ENCODE measurements at places on chromosomes 6 and 20.

- no peak for DNase-seq
Observed at GRCh38 chr6:30778001-30778635, 33.8 kb upstream of the IER3 start.

DNA sequence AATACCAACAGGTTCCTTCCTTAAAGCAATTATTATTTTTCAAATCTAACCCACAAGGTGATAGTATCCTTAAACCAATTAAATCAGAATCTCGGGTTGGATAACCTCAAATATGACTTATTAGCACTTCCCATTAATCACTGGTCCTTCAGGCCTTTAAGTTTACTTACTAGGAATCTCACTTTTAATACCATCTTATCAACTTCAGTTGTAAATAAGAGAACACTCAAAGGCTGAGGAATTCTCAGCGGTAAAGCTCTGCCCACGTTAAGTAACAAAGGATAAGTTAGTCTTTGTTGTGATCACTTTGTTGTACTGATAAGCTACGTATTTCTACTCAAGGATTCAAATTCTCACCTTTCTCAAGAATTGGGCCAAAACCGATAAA is 82.0 kb downstream of the OR2B2 start:
- no peak for DNase-seq

DNA sequence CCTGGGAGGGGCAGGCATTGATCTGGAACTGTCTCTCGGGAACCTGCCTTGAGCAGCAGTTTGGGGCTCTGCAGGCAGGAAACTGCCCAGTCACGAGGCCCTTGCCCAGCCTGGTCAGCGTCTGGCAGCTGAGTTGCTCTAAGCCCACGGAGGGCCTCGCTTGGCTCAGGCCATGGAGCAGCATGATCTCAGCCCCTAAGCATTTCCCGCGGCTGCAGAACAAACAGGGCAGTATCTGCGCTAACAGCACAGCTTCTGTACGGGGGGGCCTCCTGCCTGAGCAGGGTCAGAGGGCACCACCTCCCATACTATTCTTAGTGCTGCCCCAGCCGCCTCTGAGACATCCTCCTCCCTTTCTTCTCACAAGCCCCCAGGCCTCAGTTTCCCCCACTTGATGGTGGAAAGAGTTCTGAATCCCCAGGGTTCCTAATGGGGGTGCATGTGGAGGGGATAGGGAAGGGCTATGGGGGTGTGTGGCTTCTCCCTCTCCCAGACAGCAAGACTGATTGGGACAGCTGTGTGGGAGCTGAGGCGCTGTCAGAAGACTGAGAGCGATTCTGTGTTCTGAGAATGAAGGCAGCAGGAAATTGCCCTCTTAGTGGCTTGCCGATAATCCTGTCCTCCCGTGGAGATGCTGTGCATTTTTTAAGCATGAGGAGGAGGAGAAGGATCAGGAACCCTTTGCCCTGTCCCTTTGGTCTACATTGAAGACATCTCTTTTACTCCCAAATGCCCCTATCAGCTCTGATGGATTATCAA is 46.4 kb downstream of the MOCS1 start:
- no peak for DNase-seq

DNA sequence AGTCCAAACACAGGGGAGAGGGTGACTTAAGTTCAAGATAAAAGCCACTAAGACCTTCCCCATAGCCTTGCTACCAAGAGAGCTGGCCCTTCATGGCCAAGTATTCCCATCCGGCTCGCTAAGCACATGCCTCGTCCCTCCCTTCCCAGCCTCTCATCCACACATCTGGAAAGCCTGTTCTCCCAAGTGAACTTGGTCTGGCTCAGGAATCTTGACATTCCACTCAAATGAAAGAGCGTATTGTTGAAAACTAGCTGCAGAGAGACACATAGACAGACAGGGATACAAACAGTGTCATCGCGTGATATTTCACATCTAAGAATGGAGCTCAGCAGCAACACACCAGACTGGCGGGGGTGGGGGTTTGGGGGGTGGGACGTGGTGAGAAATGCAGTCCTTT is 182.8 kb upstream of the FOXQ1 start:
- no peak for DNase-seq

- DNase-seq, result no peak
Observed at GRCh38 chr6:46338131-46338530, 153.1 kb downstream of the RCAN2 start.

GRCh38 chr20:47727909-47728361 is 57.3 kb downstream of the SULF2 start:
- no peak for DNase-seq

GRCh38 chr20:46108435-46108841 is 9.7 kb upstream of the CD40 start:
- no peak for DNase-seq

DNA sequence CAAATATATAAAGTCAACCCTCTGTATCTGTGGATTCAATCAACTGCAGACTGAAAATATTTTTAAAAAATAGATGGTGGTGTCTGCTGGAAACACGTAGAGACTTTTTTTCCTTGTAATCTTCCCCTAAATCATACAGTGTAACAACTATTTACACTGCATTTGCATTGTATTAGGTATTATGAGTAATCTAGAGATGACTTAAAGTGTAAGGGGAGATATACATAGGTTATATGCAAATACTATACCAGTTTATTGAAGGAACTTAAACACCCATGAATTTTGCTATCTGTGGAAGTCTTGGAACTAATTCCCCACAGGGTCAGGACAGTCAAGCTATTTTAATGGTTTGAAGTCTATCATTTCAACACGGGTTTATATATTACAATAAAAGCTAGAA is 10.2 kb downstream of the HDAC2 start:
- no peak for DNase-seq

DNA sequence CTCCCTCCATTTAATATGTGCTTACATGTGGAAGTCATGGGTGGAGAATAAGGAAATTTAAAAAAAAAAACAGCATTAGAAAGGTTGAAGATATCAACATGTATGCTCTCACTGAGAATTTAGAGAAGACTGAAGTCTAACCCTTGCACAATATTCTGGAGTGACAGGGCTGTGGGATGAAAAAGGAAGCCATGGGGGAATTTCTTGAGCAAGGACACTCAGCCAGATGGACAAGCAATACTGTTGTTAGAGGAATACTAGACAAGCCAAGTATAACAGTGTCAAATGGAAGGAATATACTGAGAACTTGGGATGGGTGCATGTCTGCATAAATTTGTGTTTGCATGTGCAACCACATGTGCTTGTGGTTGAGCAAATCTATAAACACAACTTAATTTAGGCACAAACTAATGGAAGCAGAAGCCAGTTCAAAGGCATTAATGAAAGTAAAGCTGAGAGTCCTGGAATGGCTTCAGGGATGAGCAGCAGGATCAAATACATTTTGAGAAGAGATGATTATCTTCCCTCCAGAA is 119.7 kb downstream of the ADGRB3 start:
- DNase-seq, result no peak

DNA sequence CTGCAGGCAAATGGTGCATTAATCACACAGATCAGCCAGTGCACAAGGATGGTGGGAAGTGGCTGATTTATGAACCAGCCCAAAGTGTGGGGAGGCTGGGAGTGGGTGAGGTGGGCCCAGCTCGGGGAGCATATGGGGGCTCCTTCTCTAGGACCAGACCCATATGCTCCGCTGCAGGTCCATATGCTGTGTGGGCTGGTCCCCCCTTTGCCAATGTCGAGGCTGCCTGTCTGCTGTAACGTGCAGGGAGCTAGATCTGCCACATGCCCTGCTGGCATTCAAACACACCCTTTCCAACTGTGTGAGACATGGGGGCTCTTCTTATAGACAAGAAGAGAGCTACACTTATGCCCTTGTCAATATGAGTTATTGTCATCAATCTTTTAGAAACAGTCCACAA is 566.3 kb downstream of the DHX35 start:
- no peak for DNase-seq

GRCh38 chr6:34566830-34567546 is 10.9 kb upstream of the SPDEF start:
- no peak for DNase-seq

GRCh38 chr6:167341038-167341583 is 16.2 kb downstream of the TTLL2 start:
- DNase-seq, result no peak

GRCh38 chr6:138769102-138769676 is 4.4 kb upstream of the CCDC28A start:
- DNase-seq, result no peak

DNA sequence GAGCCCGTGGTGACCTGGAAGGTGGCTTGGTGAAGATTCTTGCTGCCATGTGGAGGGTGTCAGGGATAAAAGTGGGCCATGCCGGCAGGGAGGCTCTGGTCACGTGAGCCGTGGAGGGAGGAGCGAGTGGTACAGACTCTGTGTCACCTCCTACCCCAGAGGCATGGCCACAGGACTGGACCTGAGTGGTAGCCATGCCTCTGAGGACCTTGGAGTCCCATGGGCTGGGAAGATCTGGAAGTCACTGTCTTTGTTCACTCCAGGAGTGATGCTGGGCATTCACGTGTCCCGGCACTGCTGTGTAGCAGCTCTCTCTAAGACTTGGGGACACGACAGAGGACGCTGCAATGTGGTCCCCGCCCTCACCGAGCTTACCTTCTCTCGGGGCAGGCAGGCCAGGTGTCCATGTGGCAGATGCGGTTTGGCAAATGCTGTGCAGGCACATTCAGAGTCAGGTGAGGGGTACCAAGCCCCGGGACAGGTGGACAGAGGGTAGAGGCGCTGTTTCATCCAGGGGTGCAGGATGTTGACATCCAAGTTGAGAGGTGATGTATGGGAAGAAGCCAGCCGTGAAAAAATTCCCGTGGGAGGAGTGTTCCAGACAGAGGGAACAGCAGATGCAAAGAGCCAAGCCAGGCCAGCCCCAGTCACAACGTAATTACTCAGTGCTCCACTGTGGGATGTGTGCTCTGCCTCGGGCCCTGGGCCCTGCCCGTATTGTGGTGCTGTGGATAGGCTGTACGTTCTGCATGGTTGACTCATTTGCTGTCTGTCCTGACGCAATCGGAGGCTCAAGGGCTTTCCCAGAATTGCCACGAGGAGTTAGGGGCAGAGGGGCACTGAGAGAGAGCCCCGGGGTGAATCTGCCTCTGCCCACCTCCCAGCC is 307.8 kb downstream of the TAF4 start:
- no peak for DNase-seq

GRCh38 chr6:129516787-129517186 is 193.2 kb downstream of the ARHGAP18 start:
- DNase-seq, result no peak

DNA sequence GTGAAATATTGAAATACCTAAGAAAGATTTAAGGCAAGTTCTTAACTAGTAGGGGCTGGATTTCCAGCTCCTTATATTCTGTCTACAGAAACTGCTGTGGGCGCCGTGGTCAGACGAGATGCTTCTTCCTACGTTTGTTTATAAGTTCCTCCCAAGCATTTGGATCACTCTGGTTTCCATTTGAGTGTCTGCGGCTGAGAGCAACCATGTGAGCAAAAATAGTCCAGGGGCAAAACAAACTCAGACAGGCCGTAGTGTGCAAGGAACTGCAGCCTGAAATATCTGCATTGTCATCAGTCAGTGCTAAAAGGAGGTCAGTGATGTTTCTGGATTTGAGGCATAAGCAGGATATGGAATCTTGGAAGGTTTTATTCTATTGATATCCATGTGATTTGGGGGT is 485.9 kb upstream of the JAG1 start:
- no peak for DNase-seq

DNA sequence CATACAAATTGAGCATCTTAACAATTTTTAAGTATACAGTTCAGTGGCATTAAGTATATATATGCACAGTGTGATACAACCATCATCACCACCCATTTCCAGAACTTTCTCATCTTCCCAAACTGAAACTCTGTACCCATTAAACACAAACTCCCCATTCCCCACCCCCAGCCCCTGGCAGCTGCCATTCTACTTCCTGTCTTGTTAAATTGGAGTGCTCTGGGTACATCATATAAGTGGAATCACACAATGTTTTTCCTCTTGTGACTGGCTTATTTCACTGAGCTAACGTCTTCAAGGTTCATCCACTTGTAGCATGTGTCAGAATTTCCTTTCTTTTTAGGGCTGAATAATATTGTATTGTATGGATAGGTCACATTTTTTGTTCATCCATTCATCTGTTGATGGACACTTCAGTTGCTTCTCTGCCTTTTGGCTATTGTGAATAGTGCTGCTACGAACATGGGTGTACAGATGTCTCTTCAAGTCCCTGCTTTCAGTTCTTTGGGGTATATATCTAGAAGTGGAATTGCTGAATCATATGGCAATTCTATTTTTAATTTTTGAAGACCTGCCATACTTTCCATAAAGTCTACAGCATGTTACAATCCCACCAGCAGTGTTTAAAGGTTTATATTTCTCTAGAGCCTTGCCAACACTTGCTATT is 19.6 kb upstream of the RREB1 start:
- no peak for DNase-seq

- no peak for DNase-seq
Observed at GRCh38 chr6:125853168-125853567, 62.4 kb downstream of the NCOA7 start.

GRCh38 chr6:30158475-30159040 is 2.5 kb downstream of the TRIM10 start:
- no peak for DNase-seq

DNA sequence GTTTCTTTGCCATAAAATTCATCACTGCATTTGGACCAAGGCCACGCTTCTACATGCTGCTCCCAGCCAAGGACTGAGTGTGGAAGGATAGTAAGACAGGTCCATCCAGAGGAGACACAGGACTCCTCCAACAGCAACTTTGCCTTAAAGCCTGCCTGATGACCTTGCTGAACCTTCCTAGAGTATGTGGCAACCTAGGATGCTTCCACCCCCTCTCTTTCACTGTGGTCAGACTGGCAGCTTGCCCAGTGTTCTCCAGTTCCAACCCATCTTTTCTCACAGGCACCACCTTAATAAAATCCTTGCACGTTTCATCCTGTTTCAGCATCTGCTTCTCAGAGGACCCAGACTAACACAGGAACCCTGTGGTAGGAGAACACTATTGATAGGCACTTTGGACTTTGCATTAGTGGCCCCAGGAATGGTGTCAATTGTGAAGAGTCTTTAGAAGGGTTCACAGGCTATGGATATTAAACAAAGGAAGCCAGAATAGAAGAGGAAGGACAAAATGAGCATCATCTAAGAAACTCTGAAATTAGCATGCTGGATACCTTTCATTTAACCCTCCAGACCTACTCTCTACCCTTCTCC is 2.4 kb upstream of the PKHD1 start:
- DNase-seq, result no peak

- no peak for DNase-seq
Observed at GRCh38 chr6:110412360-110412759, 3.0 kb downstream of the DDO start.

GRCh38 chr6:56505512-56506260 is 137.0 kb downstream of the DST start:
- no peak for DNase-seq
